ENCODE measurements at places on chromosomes 6 and 20.

DNA sequence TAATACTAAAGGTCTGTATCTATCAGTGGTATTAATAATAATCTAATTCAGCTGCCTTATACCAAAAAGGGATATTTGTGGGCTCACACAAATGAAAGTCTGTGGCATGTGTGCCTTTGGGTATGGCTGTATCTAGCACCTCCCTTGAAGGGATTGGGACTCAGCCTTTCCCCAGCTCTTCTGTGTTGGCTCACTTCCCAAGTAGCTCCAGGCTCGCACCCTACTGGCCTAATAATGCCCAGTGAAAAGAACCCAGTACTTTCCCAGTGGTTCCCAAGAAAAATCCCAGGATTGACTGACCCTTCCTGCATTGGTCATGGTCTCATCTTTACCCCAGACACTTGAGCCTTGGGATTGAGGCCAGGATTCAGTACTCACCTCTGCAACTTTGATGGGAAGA lies 60.7 kb upstream of the CDKAL1 start:
- no peak for DNase-seq

GRCh38 chr6:87848616-87849015 lies 146.6 kb upstream of the AKIRIN2 start:
- no peak for DNase-seq

DNA sequence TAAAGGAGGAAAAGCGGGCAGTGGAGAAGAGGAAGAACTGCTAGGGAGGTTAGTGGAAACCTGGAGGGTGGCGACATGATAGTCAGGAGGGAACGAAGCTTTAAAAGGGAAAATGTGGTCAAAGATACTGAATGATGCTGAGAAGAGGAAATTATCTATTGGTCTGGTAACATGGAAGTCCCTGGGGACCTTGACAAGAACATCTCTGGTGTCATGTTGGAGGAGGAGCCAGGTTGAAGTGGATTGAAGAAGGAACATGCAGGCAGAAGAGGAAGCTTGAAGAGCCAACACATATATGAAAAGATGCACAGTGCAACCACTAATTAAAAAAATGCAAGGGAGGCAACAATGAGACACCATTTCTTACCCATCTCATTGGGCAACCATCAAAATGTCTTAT lies 251.9 kb upstream of the RNF24 start:
- peak; percentile 6 for DNase-seq

GRCh38 chr20:1788044-1788443 lies 107.2 kb upstream of the SIRPA start:
- peak; percentile 66 for DNase-seq

DNA sequence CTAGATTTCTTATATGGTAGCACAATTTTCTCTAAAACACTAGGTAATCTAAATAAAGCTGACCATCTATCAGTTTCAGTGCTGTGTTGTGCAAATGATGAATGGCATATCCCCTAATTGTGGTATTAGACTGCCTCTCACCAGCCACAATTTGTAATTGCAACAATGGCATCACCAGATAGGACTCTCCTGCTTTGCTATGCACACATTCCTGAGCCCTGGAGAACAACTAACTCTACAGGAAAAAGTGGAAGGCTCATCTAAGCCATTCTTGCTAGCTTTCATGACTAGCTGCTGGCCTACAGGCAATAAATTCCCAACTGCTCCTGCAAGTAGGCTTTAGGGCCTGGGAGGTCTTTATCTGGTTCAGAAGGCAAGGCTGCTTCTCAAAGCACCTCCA lies 974.1 kb downstream of the EYS start:
- no peak for DNase-seq

DNA sequence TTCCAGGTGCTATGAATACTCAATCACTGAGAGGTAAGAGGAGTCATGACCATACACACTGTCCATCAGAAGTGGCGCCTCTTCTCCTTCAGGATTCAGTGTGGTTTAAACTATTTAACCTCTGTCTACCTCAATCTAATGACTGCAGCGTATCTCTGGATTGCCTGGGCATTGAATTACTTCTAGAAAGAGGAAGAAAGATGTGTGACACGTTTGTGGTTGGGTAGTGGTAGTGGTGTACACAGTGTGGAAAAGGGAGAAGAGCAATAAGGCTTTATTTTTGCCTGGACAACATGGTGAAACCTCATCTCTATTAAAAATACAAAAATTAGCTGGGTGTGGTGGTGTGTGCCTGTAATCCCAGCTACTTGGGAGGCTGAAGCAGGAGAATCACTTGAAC lies 38.0 kb upstream of the ECHDC1 start:
- no peak for DNase-seq

DNA sequence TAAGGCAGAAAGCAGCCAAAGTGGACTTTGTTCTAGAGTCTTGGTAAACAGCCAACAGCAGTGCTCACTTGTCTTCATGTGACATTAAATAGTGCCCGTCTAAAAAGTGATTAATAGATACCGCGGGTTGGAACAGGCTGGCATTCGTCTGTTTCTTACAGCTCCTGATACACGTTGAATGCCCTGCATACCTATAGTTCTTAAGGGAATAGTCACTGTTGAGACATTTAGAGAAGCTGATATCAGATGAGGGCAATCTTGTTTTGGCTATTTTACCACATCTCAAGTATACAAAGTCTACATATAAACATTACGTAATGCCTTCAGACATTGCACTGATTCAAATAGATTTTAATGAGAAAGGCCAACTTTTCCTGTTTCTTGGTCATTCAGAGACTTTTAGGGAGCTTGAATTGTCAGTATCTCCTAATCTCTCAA lies 374.9 kb upstream of the FLRT3 start:
- DNase-seq: no peak

GRCh38 chr6:89161326-89162046 lies 15.6 kb downstream of the PM20D2 start:
- no peak for DNase-seq

DNA sequence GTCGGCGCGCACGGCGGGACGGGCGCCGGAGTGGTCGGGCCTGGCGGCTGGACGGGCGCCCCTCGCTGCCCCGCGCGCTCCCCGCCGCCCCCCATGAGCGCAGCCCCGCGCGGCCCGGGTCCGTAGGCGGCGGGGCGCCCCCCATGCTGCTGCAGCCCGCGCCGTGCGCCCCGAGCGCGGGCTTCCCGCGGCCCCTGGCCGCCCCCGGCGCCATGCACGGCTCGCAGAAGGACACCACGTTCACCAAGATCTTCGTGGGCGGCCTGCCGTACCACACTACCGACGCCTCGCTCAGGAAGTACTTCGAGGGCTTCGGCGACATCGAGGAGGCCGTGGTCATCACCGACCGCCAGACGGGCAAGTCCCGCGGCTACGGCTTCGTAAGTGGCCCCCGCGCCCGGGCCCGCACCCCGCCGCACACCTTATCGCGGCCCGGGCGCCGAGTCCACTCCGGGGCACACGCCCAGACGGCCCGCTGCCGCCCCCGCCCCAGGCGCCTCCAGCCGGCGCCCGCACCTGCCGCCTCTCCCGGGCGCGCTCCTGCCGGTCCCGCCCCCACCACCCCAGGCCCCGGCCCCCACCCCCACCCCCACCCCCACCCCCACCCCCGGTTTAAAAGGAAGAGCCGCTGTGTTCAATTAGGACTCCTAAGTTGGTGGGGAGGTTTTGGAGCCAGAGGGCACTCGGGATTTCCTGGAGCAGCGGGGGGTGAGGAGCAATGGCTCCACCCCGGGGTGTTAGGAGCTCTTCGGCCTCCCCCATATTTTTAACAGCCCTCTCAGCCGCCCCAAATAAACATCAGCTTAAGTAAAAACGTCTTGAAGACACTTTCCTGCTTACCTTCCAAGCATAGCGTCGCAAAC lies 474 bp downstream of the RBM38 start:
- DNase-seq: no peak

- DNase-seq: peak; percentile 89
These were observed 130.0 kb upstream of the SGK1 start for GRCh38 chr6:134447883-134448387.

DNA sequence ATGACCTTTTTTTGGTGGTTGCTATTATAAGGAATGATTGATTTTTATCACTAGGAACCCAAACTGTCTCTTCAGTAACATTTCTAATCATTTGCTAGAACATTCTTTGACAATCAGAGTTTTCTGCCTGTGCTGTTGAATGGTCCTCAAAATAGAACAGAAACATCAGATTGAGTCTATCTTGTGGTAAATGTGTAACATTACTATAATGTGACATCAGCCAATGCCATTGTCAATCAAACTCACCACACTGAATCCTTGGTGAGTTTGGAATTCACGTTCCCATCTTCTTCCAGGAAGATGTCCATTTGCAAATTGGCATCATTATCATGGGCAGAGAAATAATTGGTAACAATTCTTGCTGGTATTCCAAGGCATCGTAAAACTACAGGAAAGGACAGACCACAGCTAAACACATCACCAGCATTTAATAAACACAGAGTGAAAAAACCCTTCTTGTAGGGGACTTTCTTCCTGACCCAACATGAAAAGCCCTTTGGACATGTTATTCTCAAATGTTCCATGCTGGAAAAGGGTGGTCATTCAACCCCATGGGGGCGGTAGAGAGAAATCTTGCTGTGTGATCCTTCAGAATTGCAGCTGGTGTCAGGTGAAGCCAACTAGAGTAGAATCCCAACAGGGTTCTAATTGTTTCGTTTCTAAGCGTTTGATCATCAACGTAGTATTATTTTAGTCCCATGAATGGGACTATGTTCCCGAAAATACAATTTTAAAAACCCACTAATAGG lies 98.5 kb downstream of the F13A1 start:
- peak; percentile 43 for DNase-seq

DNA sequence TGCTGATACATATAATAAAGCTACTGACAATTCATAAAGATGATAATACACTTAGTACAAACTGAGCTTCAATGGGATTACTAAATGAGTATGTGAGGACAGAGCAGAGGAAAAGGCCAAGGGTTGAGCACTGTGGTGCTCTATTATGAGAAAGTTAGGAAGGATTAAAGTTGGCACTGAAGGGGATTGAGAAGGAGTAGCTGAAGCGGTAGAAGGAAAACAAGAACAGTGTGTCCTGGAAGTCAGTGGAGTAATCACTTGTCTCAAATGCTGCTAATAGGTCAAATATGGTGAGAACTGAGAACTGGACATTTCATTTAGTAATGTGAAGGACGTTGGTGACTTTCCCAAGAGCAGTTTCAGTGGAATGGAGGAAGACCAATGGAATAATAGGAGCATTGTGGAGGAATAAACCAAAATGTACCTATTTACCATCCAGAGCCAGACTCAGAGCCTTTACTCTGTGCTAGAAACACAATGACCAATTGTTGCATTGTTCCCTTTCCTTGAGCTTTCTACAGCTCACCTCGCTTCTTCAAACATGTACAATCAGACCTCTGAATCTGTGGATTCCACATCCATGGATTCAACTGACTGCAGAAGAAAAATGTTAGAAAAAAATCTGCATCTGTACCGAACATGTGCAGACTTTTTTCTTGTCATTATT lies 255.9 kb downstream of the LAMA2 start:
- no peak for DNase-seq

Measured in suppressor macrophage (primary cell).